Gastrocnemius medialis (tissue), 4 donors: ENCODE measurements at places on chromosomes 5 and 9. TPM values are rescaled to one million over a fixed set of nuclear protein-coding genes. Genes with fewer than 3 reads are reported as not detected.

GRCh38 chr9:108396611-108397010 lies 459.2 kb downstream of the ACTL7B start:
- no peak for DNase-seq

PAM gene
- 102 TPM for total RNA-seq

PDLIM4 gene
- total RNA-seq = 7.5 TPM

FOXI1 gene
- not detected for total RNA-seq

GRCh38 chr5:180644129-180644824 lies 5.1 kb downstream of the FLT4 start:
- no peak for DNase-seq

DNA sequence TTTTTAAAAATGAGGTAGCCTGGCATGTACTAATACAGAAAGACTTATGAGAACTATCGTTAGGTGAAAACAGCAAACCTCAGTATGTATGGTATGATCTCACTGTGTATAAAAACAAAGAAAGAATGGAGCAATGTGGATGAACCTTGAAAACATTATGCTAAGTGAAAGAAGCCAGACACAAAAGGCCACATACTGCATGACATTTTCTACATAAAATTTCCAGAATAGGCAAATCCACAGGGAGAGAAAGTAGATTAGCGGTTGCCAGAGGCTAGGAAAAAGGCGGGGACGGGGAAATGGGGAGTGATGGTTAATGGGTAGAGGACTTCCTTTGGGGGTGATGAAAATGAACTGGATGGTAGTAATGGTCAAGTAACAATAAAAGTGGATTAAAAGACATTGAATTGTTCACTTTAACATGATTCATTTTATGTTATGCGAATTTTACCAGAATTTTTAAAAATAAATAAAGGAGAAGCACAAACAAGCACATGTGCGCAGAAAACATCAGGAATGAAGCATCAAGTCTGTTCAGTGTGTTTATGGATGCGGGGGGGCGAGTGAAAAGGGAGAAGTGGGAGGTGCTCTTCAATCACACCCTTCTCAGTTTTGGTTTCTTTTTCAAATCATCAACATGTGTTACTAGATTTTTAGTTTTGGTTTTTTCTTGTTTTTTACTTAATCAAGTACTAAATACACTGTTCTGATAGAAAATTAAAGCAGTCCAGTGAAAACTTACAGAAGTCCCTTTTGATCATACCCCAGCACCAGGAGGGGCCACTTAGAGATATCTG lies 16.3 kb downstream of the ROR2 start:
- DNase-seq = no peak

RCL1 gene
- 18.8 TPM for total RNA-seq

DNA sequence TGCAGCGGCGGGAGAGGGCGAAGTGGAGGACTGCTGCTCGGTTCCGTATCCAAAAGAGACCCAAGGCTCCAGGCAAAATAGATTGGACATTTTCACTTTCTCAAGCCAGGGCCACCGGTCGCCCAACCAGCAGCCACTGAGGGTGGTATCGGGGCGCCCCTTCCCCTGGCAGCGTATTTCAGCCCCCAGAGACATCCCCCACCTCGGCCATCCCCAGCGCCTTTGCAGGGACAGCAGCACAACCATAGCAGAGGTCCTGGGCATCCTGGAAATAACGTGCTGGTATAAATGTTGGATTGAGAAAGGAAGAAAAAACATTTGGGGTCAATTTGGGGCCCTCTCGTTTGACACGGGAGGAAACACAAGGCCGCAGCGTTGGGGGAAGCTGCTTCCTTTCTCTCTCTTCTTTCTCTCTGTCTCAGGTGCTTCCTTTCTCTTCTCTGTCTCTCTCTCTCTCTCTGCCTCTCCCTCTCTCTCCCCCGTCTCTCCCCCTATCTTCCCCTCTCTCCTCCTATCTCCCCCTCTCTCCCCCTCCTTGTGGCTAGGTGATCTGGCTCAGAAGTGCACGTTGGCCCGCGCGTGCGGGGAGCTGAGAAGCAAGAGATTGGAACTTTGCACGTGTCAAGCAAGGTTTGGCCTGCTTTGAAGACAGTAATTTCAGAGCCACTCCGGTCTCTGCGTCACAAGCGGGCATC lies 624 bp upstream of the RETREG1 start:
- no peak for DNase-seq

GRCh38 chr5:75286211-75286773 lies 49.6 kb upstream of the ANKRD31 start:
- DNase-seq = no peak
